ENCODE measurements at places on chromosomes 4 and X.
A peak's percentile ranks its signal among the peaks of the same experiment; 100 is the strongest.

DNA sequence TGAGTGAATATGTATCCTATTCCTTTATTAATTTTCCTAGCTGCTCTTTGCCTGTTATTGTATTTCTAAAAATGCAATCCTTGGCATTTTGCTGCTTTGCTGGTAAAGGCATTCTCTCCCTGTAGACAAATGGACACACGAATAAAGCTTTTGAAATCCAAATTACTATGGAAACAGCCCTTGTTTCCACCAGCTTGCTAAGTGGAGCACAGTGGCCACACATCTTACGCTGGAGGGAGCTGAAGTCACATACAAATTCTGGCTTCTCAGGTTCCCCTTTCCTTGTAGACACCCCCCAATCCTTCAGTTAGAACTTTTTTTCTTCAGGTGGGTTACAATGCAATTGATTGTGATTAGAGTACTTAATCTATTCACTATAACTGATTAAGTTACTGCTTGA, 66.2 kb downstream of the AGA start:
- DNase-seq: no peak

- DNase-seq: no peak
These were observed 27.7 kb downstream of the FNIP2 start for GRCh38 chr4:158796370-158797140.

- DNase-seq: no peak
These were observed 28.1 kb downstream of the INPP4B start for GRCh38 chr4:142818031-142818430.

GRCh38 chrX:19225909-19226308, 103.6 kb upstream of the ADGRG2 start:
- no peak for DNase-seq

DNA sequence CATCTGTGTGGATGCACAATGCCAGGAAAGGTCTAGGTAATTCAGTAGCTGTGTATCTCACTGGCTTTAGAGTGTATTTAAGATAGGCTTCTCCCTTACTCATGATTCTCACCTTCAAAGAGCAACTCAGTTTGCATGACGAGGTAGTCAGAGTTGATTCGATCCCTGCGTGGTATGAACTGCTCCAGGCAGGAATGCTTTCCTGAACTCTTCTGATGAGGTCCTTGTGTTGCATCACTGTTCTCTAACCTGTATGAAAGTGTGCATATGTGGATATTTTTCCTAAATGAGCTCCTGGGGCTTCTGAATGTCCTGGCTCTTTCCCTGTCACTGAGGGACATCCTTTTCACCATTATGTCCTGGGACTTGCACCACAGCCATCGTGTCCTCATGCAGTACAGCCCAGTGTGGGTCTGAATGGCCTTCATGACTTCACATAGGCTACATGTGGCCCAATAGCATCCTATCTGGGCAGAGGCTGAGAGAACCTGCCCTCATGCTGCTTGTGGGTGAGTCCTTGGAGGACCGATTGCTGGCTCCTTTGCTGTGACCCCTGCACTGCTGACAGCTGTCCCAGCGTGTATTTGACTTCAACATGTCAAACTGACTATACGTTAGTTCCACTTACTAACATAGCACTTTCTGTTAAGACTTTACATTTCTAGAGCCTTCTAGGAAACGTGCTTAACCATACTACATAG, 65.3 kb upstream of the WDR1 start:
- no peak for DNase-seq

DNA sequence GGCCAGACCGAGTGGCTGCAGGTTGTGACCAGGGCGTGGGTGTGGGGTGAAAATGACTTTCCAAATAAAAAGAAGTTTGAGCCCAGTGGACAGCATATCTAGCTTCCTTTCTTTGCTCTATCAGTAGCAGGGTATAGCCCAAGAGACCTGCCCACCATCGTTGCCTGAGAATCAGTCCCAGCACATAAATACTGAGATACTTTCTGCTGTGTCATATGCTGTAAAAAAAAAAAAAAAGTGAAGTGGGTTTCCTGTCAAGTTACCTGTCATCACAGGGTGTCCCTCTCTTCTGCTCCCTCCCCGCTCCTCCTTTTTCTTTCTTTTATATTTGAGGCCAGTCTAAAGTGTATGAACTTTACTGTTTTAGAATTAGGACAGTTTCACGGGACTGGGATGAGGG, 330.3 kb upstream of the BOD1L1 start:
- no peak for DNase-seq

- no peak for DNase-seq
These were observed 7.9 kb downstream of the PGRMC2 start for GRCh38 chr4:128279624-128280225.

GRCh38 chr4:142690406-142691163, 155.5 kb downstream of the INPP4B start:
- DNase-seq: no peak

GRCh38 chrX:92209936-92210335, 430.8 kb downstream of the PCDH11X start:
- no peak for DNase-seq

- DNase-seq: no peak
These were observed 233.4 kb upstream of the ANXA3 start for GRCh38 chr4:78318126-78318525.

DNA sequence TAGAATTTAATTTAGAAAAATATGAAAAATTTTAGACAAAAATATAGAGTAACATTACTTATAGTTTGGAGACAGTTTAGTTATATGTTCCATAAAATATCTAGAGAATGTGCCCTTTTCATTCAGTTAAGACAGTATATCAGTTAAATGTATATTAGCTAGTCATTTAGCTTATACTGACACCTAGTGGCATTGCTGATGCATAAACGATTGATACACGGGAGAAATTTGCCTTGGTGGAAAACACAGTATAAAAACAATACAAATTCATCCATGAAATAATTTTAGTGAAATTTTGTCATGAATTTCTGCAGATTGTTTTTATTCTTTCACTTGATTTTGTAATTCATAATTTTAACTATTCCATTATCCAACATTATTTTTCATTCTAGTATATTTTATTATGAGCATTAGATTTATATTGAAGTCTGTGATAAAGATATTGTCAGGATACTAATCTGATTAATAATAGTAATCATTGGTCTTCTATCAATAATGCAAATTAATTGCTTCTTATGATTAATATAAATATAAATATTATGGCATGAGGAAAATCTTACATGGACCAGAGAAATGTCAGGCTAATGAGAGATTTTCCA, 219.0 kb downstream of the TLL1 start:
- no peak for DNase-seq

GRCh38 chrX:46582325-46582724, 8.8 kb downstream of the CHST7 start:
- no peak for DNase-seq

DNA sequence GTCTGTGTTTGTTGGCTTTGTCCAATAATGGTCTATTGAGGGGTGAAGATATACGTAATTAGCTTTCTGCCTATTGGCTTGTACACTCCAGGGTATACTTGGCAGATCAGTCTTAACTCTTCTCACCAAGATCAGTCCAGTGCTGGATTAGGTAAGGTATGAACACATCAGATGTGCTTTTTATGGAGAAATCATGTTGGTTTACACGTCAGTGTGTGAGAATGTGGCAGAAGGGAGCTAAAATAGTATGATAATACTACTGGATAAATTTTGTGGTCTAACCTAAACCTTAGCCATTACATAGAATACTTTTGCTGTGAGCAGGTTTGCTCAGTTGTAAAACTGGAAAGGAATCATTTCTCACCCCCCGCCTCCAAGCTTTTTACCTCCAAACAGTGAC, 4.2 kb downstream of the PDHA1 start:
- no peak for DNase-seq

DNA sequence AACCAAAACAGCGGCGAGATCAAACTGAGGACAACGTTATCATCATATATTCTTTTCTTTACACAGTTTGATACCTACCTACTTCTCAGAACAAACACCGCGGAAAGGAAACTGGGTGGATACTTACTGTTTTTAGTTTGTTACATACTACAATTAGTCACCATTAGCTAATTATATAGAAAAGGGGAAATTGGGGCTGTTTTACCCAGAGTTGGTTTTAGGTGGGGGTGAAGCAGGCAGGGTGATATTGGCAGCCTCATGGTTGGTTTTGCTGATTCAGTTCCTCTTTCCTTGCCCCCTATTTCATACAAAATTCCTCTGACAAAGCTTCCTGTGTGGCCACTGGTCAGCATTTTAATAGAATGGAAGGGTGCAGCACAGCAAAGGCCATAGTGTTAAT, 77.8 kb downstream of the SORBS2 start:
- DNase-seq: no peak

DNA sequence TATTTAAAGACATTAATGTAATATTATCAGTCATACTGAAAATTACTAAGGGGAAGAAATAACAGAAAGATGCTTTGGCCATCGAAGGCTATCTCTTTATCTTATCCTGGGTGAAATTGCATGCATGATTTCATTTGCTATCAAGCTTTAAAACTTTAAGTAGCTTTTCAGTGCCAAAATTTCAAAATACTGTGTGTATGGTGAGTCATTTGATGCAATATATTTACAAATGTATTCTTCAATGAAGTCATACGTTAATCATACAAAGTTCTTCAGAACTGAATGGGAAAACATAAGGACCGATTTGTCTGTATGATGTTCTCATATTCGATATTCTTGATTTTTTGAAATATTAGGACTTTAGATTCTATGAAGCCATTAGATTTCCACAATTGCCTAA, 1295.8 kb upstream of the AGA start:
- no peak for DNase-seq

DNA sequence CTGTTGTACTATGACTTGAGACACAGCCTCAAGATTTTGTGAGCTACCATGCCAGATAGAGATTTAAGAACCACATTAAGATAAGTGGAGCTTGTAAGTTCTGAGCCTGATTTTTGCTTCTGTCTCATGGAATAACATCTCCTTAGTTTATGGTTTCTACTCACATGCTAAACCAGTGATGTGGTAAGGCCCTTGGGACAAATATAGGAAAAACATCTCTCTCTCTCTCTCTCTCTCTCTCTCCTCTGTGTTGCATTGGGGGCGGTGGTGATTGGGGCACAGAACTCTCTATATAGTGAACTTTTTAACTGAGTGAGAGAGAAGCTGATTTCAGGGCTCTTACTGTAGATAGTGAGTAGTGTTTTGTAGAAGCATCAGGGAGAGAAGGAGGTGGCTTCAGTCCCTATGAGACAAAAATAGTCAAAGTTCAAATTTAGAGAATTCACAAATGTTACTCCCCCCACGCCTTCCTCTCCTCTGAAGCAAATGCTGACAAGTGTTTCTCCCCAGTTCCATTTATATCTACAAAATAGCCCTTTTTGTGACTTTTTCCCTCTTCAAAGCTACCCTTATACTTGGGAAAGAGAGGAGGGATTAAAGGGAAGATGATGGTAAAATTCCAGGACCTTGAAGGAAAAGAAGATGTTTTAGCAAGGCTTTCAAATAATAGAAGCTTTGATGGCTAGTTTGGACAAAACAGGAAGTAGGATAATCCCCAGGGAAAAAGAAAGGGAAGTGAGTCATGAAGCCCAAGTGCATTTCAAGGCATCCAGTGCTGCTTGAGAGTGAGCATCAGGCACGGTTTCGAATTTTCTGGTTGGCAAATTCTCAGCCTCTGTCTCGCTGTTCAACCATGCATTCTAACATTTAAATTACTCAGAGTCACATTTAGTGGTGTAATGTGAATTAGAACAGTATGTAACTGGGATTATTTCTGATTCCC, 134.3 kb upstream of the AP1S2 start:
- DNase-seq: no peak

DNA sequence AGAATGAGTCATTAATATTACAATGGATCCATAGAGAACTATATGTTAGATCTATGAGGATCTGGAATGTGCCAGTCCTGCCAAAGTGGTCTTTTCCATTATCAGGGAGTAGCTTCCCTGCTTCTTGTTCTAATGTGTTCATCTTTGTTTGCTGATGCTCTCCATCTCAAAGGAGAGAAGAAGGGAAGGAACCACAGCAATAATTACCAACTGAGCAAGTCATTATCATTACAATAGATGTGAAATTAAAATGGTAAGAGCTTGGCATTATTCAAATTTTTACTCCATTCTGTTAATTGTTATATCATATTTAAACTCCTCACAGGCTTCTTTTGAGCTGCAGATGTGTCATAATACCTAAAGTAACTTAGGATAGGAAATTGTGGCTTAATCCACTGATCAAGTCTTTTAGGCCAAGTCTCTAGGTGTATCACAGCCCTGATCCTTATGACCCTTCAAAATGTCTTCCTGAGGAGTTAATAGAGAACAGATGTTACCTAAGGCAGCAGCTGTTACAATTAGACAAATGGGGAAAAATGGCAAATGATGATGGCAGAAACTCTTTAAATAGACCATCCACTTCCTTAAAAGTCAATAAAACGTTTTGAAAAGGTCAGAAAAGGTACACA, 1492.7 kb upstream of the IGFBP7 start:
- DNase-seq: no peak

DNA sequence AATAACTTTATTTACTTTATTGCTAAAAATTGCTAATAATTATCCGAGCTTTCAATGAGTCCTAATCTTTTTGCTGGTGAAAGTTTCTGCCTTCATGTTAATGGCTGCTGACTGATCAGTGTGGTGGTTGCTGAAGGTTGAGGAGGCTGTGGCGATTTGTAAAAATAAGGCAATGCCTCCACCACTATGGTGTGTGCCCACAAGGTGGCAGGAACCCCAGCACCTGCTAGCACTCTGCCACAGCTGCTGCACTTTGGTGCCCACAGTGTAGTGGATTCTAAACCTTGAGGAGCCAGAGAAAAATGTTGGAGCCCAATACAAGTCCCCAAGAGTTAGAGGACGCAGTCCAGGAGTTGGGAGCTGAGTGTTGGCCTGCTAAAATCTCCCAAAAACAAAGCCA, 1237.1 kb downstream of the PCDH19 start:
- no peak for DNase-seq

- DNase-seq: peak; percentile 66
These were observed 355.0 kb upstream of the GATB start for GRCh38 chr4:152115794-152116193.

DNA sequence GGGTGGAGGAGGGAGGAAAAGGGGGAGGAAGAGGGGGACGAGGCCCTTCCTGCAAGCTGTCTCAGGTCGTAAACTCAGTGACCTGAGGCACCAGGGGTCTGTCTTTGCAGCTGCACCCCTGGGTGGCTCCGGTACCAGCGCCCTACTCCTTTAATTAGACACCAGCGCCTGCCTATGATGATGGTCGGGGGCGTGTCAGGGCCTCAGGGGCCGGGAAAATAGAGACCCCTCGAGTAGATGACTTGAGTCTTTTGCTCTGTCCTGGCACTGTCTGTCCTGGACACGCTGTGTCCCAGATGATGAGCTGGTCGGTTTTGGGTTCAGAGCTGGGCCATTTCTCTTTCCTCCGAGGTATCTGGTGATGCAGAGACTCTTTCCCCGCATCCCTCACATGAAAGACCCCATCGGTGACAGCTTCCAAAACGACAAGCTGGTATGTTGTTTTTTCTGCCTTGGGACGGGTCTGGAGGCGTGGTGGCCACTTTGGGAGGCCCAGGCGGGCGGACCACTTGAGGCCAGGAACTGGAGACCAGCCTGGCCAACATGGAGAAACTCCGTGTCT, 11.2 kb downstream of the SLC25A6 start:
- no peak for DNase-seq

DNA sequence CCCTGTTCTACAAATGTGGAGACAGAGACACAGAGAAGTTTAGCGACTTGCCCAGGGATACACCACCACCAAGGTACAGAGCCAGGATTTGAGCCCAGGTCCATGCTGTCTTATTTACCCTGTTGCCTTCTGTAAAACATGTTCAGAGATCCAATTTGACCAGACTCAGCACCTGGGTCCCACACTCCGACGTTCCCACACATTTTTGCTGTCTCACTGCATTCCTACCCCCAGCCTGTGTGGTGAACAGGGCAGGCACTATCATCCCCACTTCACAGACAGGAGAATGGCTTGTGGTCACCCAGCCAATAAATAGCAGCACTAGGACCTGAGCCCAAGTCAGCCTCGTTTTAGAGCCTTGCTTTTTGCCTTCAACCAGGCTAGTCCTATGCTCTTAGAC, 102.8 kb downstream of the PJA1 start:
- no peak for DNase-seq
